ENCODE measurements at places on chromosomes 11 and 22.

DNA sequence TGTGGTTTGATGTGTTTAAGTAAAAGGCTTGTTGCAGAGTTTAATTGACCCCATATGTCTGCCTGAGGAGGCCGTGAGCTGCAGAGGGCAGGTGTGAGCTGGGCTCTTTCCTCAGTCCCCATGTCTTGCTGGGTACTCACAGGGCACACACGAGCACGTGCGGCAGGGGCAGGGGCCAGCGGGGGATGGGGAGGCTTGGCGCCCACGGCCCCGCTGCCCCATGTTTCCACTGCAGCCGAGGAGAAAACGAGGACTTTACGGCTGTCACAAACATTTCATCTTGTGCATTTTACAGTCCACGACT lies 24.7 kb upstream of the CCDC188 start:
- DNase-seq = no peak

- no peak for DNase-seq
Observed at GRCh38 chr11:12392672-12393071, 15.3 kb downstream of the PARVA start.

- DNase-seq = no peak
Observed at GRCh38 chr22:35842954-35843353, 125.3 kb downstream of the APOL5 start.

DNA sequence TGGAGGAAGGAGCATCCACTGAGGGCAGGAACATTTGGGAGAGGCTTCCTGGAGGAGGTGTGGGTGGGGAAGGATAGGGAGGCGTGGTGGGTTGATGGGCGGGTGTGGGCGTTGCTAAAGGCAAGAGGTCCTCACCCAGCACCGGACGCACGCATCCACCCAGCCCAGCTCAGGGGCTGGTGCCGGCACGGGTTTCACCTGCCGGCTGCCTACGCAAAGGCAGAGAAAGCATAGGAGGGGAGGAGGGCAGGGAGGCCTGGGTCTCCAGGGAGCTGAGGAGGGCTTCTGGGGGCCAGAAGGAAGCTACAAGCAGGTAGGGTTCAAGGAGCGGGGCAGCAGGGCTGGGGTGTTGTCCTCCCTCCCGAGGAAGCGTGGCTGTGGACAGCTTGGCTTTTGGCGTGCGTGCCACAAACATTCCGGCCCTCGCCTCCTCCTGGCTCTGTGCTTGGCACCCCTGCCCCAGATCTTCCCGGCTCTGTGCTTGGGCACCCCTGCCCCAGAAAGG lies 7.8 kb downstream of the SSH3 start:
- no peak for DNase-seq

GRCh38 chr11:119352857-119353260 lies 6.4 kb upstream of the MFRP start:
- DNase-seq = no peak

DNA sequence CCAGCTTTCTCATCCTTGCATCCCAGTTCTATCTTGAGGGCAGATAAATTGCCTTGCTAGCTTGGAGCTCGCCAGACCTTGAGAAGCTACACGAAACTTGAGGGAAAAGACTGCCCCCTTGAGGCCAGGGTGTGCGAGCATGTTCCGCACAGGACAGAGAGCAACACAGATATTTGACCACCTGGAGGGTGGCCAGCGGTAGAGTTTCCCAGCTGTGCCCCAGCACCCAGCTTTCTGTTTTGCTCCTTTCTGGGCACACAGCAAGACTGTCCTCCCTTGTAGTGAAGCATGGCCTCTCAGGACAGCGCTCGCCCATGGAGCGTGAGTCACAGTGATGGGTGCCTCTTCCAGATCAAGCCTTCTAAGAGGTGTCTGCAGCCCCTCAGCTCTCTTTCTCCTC lies 23.5 kb downstream of the SPATA19 start:
- DNase-seq = no peak

- DNase-seq = no peak
Observed at GRCh38 chr11:26332572-26332915, 614 bp downstream of the ANO3 start.

- DNase-seq = no peak
Observed at GRCh38 chr11:65148657-65149056, 14.3 kb upstream of the SYVN1 start.

GRCh38 chr11:76798202-76798581 lies 15.0 kb downstream of the TSKU start:
- no peak for DNase-seq

GRCh38 chr11:120212926-120213325 lies 2.1 kb downstream of the OAF start:
- no peak for DNase-seq

DNA sequence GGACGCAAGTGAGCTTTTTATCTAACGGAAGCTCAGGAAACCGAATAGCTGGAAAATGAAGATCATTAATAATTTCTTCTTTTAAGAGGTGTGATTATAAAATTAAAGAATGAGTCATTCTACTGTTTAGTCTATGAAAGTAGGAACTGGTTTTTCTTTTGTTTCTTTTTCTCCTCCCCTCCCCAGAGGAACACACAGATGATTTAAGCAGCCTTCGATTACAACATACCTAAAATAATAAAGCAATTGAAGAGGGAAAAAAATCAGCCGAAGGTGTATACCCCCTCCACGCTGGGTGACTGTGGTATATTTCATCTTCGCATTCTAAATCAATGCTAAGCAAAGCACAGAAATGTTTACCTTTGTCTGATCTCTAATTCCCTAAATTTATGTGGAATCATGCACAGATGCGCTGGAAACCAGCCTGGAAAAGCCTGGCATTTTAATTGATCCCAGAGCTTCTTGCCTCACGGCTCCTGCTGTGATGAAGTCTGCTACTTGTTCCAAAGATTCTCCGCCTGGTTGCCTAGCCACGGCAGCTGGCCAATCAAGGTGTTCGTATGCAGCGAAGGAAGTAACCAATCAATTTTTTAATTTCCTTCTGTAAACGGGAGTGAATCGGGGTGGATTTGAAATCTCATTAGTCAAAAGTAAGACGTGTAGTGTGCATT lies 133.9 kb downstream of the FANCF start:
- no peak for DNase-seq

- no peak for DNase-seq
Observed at GRCh38 chr11:98568013-98568412, 452.7 kb upstream of the CNTN5 start.

DNA sequence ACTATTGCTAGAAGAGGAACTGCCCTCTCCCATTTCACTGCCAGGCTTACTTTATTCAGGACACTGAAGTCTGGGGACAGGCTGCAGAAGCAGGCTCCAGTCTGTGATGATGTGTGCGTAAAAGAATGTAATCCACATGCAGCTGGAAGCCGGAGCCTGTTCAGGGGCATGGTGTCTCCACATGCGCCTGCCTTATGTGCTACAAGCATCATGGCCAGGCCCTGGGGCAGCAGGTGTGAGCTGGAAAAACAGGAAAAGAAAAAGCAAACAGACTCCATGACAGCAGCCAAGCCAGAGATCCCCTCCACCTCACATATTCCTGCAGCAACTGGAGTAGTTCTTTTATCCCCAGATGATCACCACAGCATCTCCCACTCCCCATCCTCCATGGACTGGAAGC lies 33.4 kb downstream of the ARFGAP2 start:
- DNase-seq = no peak

DNA sequence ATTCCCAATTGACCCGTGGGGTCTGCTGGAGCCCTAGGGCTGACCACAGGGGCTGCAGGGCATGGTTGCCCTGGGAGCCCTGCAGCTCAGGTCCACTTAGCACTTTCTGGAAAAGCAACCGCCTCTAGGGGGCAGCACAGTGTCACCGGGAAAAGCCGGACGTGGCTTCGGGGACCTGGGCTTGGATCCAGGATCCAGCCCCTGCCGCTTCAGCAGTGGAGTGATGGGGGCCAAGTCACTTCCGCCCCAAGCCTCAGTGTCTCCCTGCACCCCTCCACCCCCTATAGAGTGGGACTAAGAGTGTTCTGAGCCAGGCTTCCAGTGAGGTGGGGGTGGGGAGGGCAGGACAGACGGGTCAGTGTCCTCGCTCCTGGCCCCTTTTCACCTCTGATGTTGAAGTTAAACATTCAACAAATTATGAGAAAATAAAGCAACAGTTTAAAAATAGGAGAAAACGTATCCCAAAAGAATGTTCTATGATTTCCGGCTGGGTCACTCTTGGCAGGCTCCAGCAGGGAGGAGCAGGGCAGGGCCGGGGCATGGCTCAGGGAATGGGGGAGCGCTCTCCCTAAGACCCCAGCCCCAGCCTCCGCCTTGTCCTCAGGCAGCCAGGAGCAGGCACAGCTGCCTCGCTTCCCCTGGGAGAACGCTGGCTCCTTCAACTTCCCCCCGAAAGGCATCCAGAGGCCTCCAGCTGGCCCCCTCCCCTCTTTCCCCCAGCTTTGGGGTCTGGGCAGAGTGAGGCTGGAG lies 96.5 kb upstream of the FGF3 start:
- peak; percentile 72 for DNase-seq

- DNase-seq = no peak
Observed at GRCh38 chr11:11189506-11189905, 163.5 kb downstream of the CSNK2A3 start.

DNA sequence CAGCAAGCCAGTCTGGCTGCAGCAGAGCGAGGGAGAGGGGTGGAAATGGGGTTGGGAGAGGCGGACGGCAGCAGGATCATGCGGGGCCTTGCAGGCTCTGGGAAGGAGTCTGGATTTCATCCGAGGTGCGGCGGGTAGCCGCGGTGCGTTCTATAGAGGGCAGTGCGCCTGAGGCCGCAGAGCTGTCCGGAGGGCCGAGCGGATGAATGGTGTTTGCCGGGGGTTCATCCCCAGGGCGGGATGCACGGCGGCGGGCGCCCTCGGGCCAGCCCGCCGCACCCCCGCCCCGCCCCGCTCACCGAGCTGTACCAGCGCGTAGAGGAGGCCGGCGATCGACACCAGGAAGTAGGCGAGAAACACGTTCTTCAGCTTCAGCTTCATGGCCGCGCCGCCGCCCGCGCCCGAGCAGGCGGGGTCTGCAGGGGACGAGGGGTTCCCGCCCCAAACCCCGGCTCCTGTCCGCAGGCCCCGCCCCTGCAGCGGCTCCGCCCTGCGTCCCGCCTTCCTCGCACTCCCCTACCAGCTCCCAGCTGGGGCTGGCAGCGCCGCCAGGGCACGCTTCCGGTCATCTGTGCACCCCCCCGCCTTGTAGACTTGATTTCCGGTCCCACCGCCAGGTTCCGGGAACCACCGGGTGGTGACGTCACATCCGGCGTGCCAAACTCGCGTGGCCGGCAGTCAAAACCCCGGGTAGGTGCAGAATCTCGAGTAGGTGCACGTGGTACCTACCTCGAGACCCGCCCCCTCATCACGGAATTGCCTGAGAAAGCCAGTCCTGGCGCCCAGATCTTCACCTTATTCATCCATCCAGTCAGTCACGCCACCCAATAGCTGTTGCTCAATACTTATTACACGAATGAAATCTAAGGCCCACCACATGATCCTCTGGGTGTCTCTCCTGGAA lies at the start of gene B3GAT3:
Gene B3GAT3 (minus strand): TSS at position 420 of the 904 bp plus-strand sequence. CDS start 39 bp downstream, at position 381.
- peak; percentile 95 for DNase-seq

GRCh38 chr11:91067666-91068065 lies 844.8 kb upstream of the CHORDC1 start:
- no peak for DNase-seq

DNA sequence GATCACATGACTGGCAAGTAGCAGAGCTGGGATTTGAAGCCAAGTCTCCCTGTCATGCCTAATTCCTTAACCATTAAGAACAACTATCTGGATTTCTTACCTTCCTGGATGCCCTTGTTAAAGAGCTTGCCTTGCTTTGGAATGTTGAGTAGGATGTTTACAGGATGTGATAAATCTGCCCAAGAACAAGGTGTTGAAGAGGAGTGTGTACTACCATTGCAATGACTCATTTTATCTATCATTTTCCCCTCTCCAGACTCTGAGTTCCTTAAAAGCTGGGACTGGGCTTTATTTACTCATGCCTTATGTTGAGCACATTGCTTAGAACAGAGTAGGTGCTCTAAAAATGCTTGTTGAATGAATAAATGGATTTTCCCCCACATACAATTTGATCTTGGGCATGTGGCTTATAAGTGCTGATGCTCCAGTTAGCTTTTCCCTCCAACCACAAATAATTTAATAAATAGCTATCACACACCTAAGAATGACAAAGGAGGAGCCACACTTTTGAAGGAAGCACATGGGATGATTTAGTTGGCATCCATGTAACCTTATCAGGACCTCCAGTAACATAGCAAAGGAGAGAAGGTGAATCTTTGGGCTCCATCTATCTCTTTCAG lies 268.6 kb upstream of the SESN3 start:
- no peak for DNase-seq

- DNase-seq = no peak
Observed at GRCh38 chr11:26914968-26915367, 78.9 kb upstream of the FIBIN start.

GRCh38 chr11:107898270-107898669 lies 30.0 kb upstream of the RAB39A start:
- DNase-seq = no peak

GRCh38 chr11:92276773-92277172 lies 52.2 kb downstream of the FAT3 start:
- no peak for DNase-seq

DNA sequence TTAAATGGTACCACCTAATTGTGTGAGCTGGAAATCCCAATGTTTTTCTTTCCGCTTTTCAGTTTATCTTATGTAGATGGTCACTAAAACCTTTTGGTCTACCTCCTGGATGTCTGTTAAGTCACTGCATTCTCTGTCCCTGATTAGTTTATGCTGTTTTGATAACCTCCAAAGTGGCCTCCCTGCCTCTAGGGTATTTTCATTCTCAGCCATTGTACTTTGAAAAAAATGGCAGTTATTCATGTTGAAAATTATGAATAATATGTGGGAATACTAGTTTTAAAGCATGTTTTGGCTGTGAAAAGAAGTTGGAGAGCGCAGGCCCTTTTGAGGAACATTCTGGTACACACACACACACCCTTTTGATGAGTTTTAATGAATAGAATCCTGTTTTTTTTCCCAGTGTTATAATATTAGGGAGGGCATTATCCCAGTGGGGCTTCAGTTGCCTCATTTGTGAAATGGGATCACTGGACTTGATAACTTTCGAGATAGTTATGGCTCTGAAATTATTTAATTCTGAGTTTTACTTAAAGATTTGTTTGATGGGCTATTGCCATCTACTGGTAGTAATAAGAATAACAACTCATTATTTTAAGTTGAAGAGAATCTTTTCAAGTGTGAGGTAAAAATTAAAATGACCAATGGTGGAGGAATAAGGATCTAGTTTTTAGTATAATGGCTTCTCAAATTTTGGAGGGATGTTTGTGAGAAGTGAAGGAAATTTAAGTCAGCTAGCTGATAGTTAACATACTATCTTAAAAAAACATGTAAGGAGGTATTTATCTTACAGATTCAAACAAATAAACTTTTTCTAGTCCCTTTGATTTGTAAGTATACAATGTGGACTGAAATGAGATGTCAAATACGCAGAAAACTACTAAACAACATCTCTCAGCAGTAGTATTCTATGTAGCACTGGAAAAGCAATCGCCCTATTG lies 3.9 kb downstream of the FDX1 start:
- DNase-seq = no peak

- DNase-seq = no peak
Observed at GRCh38 chr22:46090631-46091201, 59.6 kb upstream of the PPARA start.

- DNase-seq = no peak
Observed at GRCh38 chr22:23121000-23121421, 20.8 kb downstream of the RSPH14 start.

GRCh38 chr11:65864706-65865471 lies 4.7 kb downstream of the MUS81 start:
- DNase-seq = no peak

GRCh38 chr11:2098691-2099515 lies 40.3 kb downstream of the IGF2 start:
- DNase-seq = no peak

- DNase-seq = no peak
Observed at GRCh38 chr11:132430429-132431062, 1060.1 kb downstream of the NTM start.
